Stimulated activated CD4-positive, alpha-beta T cell treated with anti-CD3 and anti-CD28 coated beads, Interleukin-12 subunit alpha, Interleukin-12 subunit beta, amount 100 ng/mL, for 4 hours (primary cell): ENCODE measurements at places on chromosomes 5 and 9.

DNA sequence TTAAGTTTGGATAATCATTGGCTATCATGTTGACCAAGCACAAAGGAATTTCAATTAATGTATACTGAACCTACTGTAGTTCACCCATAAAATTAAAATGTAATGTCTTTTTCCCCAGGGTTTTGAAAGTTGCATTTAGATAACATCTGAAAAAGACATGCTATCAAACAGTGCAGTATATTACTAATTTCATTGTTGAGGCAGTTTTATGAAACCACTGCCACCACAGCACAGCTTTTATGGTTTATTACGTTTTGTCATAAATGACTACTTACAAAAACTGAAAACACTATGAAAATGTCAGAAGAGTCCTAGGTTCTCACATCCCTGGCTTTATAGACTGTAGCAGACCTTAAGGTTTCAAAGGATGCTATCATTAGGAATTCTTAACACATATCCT, 32.0 kb upstream of the HAPLN1 start:
- no peak for DNase-seq

DNA sequence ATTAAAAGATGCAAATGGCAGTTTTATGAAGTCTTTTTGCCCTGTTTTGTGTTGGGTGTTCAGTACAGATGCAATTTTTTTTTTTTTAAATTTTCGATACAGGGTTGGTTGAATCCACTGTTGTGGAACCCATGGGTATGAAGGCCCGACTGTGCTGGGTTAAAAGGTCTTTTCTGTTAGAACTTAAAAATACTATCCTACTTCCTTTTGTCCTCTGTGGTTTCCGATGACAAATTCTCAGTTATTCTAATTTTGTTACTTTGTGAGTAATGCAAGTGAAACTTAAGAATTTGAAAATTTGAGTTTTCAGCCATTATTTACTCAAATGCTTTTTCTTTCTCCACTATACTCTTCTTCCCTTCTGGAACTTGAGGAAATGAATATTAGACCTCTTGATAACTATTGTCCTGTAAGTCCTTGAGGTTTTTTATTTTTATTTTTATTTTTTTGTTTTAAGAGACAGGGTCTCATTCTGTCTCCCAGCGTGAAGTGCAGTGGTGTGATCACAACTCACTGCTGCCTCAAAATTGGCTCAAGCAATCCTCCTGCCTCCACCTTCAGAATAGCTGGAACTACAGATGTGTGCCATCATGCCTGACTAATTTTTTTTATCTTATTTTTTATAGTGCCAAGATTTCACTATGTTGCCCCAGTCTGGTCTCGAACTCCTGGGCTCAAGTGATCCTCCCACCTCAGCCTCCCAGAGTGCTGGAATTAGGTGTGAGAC, 67.5 kb downstream of the ZCCHC7 start:
- DNase-seq, result no peak

DNA sequence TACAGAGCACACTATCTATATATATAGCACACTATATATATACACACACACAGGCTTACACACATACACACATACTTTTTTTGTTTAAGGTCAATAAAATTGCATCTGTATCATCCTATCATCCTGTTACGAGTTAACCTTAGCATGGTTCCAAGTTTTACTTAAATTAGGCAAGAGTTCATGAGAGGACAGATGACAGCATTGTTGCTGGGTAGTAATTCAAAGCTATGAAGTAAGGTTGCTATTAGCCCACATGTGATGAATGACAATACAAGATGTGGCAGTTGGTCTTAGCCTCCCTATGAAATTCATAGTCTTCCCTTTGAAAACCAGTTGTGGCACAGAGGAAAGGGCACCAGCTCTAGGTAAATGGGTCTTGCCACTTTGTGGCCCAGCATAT, 438.1 kb downstream of the ACTL7B start:
- DNase-seq, result no peak

DNA sequence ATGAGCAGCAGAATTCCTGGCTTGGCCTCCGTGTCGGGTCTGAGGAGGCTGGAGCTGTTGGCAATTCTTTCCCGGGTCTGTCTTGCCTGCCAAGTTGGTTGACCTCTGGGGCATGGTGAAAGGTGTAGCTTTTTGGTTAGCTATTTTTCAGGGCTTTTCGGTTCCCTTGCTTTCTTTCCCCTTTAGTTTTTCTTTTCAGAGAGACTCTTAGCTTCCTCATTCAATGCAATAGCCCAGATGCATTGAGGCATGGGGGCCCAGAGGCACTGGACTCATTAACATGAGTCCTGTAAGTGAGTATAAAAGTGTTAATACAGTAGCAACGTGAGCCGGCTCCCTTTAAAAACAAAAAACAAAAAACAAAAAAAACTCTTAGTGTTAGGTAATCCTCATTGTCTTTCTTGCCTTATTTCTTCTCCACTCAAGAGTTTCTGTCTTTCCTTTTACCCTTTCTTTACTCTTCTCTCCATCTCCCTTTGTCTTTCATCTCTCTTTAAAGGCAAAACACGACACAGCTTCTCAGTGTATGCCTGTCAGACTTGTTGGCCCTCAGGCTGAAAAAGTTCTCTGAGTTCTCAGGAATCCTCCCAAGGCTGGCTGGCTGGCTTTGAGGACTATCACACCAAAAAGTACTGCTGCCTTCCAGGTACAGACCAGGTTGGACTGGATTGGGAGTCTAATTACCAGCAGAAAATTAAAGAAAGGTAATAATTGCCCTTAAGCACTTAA, 289.9 kb upstream of the TUT7 start:
- no peak for DNase-seq

GRCh38 chr5:154087260-154087659, 48.5 kb downstream of the MFAP3 start:
- DNase-seq, result no peak

DNA sequence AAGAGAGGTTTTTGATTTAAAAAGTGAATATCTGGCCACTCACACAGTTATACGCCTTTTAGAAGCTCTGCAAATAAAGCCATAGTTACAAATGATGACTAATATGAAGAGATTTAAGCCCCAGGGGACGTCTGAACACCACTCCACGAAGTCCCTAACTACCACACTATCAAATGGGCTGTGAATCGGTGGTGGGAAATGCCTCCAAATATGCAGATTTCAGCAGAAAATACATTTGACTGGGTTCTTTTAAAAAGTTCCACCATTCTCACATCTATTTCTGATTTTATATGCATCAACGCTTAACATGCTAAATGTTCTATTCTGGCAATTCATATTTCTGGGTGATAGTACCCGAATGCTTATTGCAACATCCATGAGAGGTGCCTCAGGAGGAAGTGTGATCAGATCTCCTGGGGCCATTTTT, 22.5 kb downstream of the TICAM2 start:
- no peak for DNase-seq

DNA sequence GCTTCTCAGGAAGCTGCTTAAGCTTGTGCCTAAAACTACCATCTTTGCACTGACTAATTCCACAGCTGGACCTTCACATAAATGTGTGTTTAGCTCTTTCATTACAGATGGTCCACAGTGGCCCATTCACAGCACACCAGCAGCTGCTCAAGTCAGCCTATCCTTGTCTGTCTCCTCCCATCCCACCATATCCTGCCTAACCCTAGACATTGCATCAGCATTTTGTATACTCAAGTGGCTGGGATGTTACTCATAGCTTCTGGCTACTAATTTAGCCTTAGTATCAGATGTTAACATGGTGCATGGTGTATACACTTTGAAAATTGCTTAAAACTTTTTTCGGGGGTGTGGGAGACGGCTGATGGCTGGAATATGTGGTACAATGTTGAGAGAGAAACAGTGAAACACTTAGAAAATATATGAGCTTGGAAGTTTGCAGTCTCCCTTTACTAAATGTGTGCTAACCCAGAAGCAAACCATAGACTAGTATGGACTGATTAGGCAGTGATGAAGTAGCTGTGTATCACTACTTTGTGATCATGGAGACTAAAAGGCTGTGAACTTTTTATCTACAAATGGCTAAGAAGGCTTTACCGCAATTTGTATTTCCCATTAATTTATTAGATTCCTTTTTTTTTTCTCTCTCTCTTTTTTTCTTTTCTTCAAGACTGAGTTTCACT, 83.1 kb downstream of the JMY start:
- DNase-seq, result no peak

DNA sequence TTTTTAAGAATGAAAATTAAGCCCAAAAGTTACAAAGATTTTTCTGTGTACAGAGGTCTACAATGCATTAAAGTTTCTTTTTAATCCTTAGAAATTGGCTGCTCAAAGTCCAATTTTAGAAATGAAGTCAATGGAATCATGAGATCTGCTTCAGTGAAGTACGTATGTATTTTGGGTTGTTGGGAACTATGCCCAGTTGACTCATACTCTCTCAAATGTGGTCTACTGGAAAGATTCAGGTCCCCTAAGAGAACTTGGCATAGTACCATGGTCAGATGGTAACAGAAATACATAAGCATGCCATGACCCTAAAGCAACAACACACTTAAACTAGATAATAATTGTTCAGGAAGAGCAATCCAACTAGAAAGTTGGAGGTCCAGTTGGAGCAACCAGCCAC, 23.0 kb downstream of the FBLL1 start:
- no peak for DNase-seq

DNA sequence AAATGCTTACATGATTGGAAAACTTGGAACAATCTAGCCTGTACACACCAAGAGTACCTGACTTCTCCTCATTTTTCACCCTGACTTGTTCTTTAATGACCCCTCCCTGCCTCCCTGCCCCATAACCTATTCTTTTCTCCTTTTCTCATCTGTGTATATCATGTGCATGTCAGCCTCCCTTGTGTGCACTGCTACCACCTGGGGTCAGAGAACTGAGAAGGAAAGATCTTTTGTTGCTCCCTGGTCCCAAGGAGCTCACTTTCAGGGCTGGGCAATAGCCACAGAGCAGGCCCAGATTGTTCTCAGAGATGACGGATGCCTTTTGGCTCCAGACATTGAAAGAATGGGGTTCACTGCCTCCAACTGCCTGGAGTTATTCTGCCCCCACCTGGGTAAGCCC, 5.1 kb downstream of the MAP1B start:
- DNase-seq, result no peak

- no peak for DNase-seq
Observed at GRCh38 chr5:122390154-122390553, 78.1 kb downstream of the SNCAIP start.

GRCh38 chr9:8679371-8679822, 879.8 kb upstream of the DMAC1 start:
- DNase-seq, result no peak

DNA sequence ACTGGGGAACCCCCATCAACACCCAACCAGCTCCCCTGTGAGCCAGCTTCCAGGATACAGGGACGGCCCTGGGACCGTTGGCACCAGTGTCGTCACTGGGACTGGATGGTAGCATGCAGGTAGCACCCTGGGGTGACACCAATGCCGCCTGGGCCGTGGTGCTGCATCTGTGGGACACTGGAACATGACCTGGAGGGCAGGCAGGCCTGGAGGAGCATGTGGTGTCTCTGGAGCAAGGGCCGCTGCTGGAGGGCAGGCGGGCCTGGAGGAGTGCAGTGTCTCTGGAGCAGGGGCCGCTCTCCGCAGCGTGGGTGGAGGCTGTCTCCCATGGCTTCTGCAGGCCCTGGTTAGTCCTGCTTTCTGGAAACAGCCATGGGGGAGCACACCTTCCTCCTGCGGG, 13.1 kb downstream of the LPCAT1 start:
- DNase-seq, result no peak

- no peak for DNase-seq
Observed at GRCh38 chr5:169551696-169552095, 31.9 kb upstream of the SPDL1 start.

GRCh38 chr9:33952066-33952465, 96.6 kb downstream of the UBAP2 start:
- no peak for DNase-seq

DNA sequence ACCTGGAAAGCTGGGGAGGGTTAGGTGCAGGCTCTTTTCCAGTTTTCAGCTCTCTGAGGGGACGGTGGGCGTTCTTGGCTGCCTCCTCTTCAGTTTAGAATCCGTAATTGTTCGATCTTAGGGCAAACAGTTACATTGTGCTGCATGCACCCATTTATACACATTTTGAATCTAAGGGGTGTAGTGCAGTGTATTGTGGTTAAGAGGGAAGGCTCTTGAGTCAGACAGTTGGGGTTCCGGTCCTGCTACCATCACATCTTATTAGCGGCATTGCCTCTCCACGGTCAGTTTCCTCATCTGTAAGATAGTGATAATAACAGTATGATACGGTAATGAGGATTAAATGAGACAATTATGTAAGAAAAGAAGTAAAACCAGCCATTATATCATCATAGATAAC, 625 bp downstream of the EXOSC2 start:
- no peak for DNase-seq

- no peak for DNase-seq
Observed at GRCh38 chr5:37838152-37838932, 1.5 kb downstream of the GDNF start.

DNA sequence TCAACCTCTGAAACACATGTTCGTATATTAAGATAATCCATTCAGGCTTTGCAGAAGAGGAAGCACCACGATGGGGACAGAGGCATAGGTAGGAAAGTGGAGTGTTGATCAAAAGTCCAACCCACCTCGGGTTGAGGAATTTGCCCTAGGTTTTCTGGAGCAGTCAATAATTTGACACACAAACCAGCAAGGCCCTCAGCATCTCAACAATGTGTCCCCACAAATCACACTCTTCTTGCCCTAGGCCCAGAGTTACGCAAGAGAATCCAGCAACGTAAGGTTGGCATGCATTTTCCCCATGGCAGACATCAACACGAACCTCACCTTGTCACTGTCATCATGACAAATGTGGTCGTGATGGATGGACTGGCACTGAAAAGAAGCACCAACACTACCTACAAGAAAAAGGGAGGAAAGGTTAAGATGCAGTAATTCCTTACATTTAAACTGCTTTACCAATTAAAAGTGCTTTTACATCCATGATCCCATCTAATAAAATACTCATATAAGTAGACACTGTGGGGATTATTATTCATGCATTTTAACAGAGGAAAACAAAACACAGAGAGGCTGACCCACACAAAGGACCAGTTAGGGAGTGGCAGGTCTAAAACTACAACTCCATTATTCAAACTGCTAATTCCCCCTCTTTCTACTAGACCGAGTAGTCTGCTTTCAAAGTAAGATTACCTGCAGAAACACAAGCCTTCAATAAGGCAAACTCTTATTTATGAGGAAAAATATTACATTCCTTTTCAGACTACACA, 24.4 kb upstream of the RNF38 start:
- no peak for DNase-seq

- DNase-seq, result no peak
Observed at GRCh38 chr5:76114179-76114851, 31.1 kb downstream of the SV2C start.

- no peak for DNase-seq
Observed at GRCh38 chr9:124205686-124206352, 51.9 kb upstream of the NEK6 start.

GRCh38 chr9:112665347-112665746, 52.6 kb downstream of the INIP start:
- no peak for DNase-seq

DNA sequence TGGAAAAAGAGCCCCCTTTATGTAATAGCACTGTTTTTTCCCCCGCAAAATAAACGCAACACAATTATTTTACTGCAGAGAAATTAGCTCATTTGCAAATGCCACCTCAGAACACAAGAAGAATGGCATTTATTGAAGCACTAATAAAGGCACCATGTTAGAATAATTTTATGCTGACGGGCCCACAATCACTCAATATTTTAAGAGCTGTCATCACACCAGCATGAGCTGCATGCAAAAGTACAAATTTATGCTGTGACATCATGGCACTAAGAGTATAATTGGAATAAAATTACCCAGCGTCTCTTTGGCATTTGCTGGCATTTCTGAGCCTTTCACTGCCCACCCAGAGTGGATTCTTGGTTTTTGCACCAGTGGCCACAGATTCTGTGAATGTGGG, 364.6 kb downstream of the TLE4 start:
- no peak for DNase-seq

GRCh38 chr9:4139196-4139595, 160.7 kb downstream of the GLIS3 start:
- no peak for DNase-seq
